Endothelial cell of umbilical vein (primary cell): ENCODE measurements at places on chromosomes 2 and 18. TPM values are rescaled to one million over a fixed set of nuclear protein-coding genes. Genes with fewer than 3 reads are reported as not detected.
A peak's percentile ranks its signal among the peaks of the same experiment; 100 is the strongest.

DNA sequence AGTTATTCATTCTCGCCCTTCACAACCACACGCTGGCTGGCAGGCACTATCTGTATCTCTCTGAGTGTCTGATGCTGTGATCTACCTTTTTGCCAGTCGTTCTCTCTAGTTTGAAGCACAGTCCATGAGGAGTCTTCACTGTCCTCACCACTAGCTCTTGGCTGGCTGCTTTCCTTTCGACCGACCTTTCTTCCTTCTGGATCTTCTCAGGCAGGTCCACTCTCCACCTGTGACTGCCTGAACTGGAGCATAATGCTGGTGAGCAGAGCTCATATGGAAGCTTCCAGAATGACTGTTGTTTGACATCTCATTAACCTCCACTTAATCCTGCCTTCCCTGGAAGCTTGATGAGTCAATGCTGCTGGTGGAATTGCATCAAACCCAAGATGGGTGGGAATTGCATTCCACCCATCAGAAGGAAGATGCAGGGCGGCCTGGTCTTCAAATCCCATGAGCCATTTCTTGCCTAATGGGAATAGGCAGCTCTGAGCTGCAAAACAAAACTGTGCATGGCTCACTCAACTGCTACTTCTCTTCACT lies 283.5 kb upstream of the HDAC4 start:
- DNase-seq, result no peak

- peak; percentile 21 for DNase-seq
Measured at GRCh38 chr18:24234330-24234729, 95.5 kb downstream of the CABYR start.

GRCh38 chr2:83705146-83705545 lies 753.9 kb downstream of the SUCLG1 start:
- no peak for DNase-seq

The ANKRD30BL gene
- not detected in 2 replicates for total RNA-seq
